ENCODE measurements at places on chromosomes 7 and 10.

GRCh38 chr10:127715249-127715648 lies 21.7 kb upstream of the FOXI2 start:
- DNase-seq, result no peak
- H3K4me3 ChIP-seq, result no peak overlapping the region
- peaks cover 17% of the 10 kb centered on the region for H3K27me3 ChIP-seq
- no peaks in the 10 kb centered on the region for H3K4me1 ChIP-seq
- no peak overlapping the region for H3K27ac ChIP-seq

DNA sequence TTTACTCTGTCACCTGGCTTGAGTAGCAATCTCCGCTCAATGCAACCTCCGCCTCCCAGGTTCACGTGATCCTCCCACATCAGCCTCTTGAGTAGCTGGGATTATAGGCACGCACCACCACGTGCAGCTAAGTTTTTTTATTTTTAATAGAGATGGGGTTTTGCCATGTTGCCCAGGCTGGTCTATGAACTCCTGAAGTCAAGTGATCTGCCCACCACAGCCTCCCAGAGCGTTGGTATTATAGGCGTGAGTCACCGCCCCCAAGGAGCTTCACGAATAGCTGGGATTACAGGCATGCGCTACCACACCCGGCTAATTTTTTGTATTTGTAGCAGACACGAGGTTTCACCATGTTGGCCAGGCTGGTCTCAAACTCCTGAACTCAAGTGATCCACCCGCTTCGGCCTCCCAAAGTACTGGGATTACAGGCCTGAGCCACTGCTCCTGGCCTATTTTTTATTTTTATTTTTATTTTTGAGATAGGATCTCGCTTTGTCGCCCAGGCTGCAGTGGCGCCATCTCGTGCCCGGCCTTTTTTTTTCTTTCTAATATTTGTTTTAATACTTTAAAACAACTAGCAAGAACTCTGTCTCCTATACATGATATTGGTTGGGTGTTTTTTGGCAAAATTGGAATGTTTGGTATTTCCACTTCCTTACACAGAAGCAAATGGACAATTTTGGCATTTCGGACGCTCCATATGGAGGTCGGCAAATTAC lies 1.1 kb downstream of the EFCAB10 start:
- H3K4me3 ChIP-seq, result no peak overlapping the region
- no peak overlapping the region for H3K27ac ChIP-seq
- peaks cover 21% of the 10 kb centered on the region for H3K27me3 ChIP-seq
- no peaks in the 10 kb centered on the region for H3K36me3 ChIP-seq
- peaks cover 8% of the 10 kb centered on the region for H3K4me1 ChIP-seq

GRCh38 chr7:29843093-29843492 lies 36.8 kb downstream of the WIPF3 start:
- no peaks in the 10 kb centered on the region for H3K4me1 ChIP-seq
- no peaks in the 10 kb centered on the region for H3K36me3 ChIP-seq
- no peak for DNase-seq
- H3K27ac ChIP-seq, result no peak overlapping the region
- H3K27me3 ChIP-seq, result peaks cover 31% of the 10 kb centered on the region
- H3K4me3 ChIP-seq, result no peak overlapping the region

GRCh38 chr7:20114468-20114867 lies 102.7 kb downstream of the MACC1 start:
- no peak overlapping the region for H3K4me3 ChIP-seq
- no peaks in the 10 kb centered on the region for H3K36me3 ChIP-seq
- H3K27ac ChIP-seq, result no peak overlapping the region
- no peaks in the 10 kb centered on the region for H3K27me3 ChIP-seq
- no peaks in the 10 kb centered on the region for H3K4me1 ChIP-seq

DNA sequence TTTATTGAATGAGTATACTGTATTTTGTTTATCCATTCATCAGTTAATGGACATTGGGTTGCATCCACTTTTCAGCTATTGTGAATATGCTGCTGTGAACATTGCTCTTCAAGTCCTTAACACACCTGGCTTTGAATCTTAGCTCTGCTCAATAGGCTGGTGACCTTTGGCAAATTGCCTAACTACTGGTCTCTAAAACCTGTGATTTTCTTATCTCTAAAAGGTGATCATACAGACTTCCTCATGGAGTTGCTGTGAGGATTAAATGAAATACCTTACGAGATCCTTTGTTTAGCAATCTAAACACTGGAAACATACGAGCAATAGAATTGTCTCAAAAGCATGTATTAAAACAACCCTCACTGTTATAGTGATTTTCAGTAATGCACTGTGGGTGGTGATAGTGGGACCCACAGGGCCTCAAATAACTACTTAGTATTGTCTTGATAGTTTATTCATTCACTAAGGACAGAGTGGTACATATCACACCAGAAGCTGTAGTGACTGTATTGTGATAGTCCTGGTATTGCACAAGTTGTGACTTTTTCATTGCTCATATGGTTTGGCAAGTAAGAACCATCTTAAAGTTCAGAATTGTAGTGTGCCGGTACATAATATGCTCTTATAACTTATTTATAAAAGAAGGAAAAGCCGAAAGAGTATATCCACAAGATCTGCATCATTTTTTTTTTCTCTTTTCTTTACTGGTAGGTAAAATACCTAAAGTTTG lies 257.6 kb downstream of the EXOC4 start:
- no peak overlapping the region for H3K27ac ChIP-seq
- peaks cover 4% of the 10 kb centered on the region for H3K36me3 ChIP-seq
- H3K4me3 ChIP-seq, result no peak overlapping the region
- no peak for DNase-seq
- no peaks in the 10 kb centered on the region for H3K27me3 ChIP-seq

DNA sequence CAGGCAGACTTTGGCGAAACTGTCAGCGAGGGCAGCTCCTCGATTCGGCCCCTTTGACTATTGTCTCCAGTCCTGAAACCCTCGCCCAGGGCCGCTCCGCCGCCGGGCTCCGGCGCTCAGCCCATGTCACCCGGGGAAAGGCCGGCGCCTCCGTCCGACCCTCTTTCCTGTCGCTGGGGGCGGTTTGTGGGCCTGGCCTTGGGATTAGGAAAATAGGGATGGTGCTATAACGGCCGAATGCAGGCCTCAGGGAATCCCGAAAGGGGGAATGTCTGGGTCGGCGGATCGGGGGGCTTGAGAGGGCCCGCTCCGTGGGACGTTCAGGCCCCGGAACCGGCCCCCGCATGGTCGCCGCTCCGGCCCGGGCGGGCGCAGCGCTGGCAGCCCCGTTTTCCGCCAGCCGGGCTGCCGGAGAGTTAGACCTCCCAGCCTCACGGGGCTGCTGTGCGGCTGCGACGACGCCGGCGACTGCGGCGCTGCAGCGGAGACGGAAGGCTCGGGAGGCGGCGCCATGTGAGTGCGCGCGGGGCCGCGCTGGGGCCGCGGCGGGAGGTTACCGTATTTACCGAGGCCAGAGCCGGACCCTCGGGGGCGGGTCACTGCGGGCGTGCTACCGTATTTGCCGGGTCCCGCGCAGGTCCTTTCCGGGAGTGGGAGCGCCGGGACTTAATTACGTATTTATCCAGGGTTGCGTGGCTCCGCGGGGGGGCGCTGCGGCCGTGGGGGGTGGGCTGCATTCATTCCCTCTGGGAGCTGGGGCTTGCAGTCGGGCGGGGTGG lies 25.9 kb downstream of the ZNF775 start:
- H3K4me3 ChIP-seq, result peak overlapping the region; percentile 96
- H3K27me3 ChIP-seq, result no peaks in the 10 kb centered on the region
- peaks cover 35% of the 10 kb centered on the region for H3K4me1 ChIP-seq
- peaks cover 19% of the 10 kb centered on the region for H3K36me3 ChIP-seq
- DNase-seq, result peak; percentile 64
- H3K27ac ChIP-seq, result peak overlapping the region; percentile 92

GRCh38 chr10:124827474-124827873 lies 25.9 kb downstream of the ABRAXAS2 start:
- H3K36me3 ChIP-seq, result peaks cover 54% of the 10 kb centered on the region
- no peaks in the 10 kb centered on the region for H3K27me3 ChIP-seq
- H3K4me3 ChIP-seq, result no peak overlapping the region
- DNase-seq, result no peak
- H3K4me1 ChIP-seq, result no peaks in the 10 kb centered on the region
- H3K27ac ChIP-seq, result no peak overlapping the region

GRCh38 chr10:75544386-75544785 lies 113.0 kb downstream of the LRMDA start:
- no peak for DNase-seq
- H3K4me1 ChIP-seq, result no peaks in the 10 kb centered on the region
- no peak overlapping the region for H3K27ac ChIP-seq
- H3K4me3 ChIP-seq, result no peak overlapping the region
- H3K36me3 ChIP-seq, result no peaks in the 10 kb centered on the region

GRCh38 chr10:58980826-58981415 lies 195.5 kb upstream of the PHYHIPL start:
- no peaks in the 10 kb centered on the region for H3K4me1 ChIP-seq
- H3K27me3 ChIP-seq, result no peaks in the 10 kb centered on the region
- H3K27ac ChIP-seq, result no peak overlapping the region
- H3K4me3 ChIP-seq, result no peak overlapping the region
- DNase-seq, result no peak

DNA sequence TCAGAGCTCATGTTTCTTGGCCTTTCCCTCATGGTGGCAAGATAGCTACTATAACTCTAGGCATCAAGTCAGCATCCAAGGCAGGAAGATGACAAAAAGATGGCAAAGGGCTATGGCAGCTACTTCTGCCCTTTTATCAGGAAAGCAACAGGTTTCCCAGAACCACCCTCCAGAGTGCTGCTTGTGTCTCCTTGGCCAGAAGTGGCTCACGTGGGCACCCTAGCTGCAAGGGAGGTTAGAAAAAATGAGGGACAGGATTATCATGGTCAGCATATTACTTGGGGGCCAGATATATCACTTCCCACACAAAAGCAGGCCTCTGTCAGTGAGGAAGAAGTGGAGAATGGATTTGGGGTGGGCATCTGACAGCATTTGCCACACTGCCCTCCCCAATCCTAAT lies 24.3 kb upstream of the C10orf105 start:
- no peaks in the 10 kb centered on the region for H3K27me3 ChIP-seq
- no peak overlapping the region for H3K27ac ChIP-seq
- peak overlapping the region; percentile 61 for H3K4me3 ChIP-seq
- H3K4me1 ChIP-seq, result peaks cover 96% of the 10 kb centered on the region

- H3K36me3 ChIP-seq, result no peaks in the 10 kb centered on the region
- no peak overlapping the region for H3K27ac ChIP-seq
- H3K27me3 ChIP-seq, result peaks cover 42% of the 10 kb centered on the region
- DNase-seq, result no peak
- H3K4me1 ChIP-seq, result no peaks in the 10 kb centered on the region
Observed at GRCh38 chr7:45687721-45688120, 113.6 kb downstream of the ADCY1 start.

DNA sequence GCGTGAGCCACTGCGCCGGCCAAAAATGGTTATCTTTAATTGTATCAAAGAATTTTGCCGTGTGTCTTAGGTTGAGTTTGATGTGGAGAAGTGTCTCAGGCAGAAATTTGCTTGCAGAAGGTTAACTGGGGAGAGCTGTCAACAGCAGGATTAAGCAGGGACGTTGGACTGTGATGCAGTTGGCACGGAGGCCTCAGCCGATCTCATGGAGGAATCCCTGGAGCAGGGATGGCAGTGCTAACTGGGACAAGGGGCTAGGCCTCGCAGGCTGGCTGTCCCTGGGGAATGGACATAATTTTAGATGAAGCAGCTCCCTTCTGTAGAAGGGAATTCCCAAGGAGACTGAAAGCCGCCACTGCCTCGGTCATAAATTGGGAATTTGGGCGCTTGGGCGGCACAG lies 12.3 kb upstream of the KIF5B start:
- H3K27me3 ChIP-seq, result peaks cover 1% of the 10 kb centered on the region
- DNase-seq, result no peak
- no peaks in the 10 kb centered on the region for H3K4me1 ChIP-seq
- no peaks in the 10 kb centered on the region for H3K36me3 ChIP-seq

GRCh38 chr10:122884166-122884565 lies 4.8 kb upstream of the FAM24B start:
- H3K36me3 ChIP-seq, result peaks cover 9% of the 10 kb centered on the region
- no peaks in the 10 kb centered on the region for H3K27me3 ChIP-seq
- H3K27ac ChIP-seq, result no peak overlapping the region
- DNase-seq, result no peak

GRCh38 chr7:44990109-44991023 lies 9.6 kb upstream of the CCM2 start:
- DNase-seq, result no peak
- H3K27ac ChIP-seq, result no peak overlapping the region
- no peaks in the 10 kb centered on the region for H3K27me3 ChIP-seq
- H3K4me3 ChIP-seq, result no peak overlapping the region

DNA sequence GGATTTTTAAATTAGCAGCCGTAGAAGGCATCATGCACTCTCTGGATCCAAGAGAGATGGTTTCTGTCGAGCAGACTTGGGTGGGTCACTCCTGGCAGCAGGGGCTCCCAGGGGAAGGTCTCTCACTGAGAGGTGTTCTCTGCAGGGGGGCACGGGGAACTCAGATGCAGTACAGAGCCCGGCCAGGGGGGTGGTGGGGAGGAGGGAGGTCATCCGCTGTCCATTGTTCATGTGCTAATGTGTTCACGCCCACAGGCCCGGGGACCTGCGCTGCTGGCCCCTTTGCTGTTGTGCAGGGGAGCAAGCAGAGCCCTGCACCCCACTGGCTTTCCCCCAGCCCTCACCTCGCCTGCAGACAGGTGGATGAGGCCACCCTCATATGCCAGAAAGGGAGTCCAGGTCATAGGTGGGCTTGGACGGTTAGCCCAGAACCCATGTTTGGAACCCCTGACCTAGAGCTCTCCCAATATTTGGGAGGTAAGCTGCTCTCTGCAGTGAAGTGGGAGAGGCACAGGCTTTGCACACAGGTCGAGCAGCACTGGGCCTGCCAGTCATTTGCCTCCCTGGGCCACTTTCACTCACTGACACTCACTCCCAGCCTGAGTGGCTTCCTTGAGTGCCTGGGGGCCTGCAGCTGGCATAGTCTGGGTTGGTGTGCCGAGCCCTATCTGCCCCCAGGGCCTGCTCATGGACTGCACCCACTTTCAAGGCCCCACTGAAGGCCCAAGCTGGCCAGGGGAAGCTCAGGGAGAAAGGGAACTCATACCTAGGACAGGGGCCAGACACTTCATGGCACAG lies 12.6 kb upstream of the TBRG4 start:
- DNase-seq, result no peak
- H3K4me1 ChIP-seq, result peaks cover 14% of the 10 kb centered on the region
- peak overlapping the region; percentile 76 for H3K27ac ChIP-seq
- no peak overlapping the region for H3K4me3 ChIP-seq

DNA sequence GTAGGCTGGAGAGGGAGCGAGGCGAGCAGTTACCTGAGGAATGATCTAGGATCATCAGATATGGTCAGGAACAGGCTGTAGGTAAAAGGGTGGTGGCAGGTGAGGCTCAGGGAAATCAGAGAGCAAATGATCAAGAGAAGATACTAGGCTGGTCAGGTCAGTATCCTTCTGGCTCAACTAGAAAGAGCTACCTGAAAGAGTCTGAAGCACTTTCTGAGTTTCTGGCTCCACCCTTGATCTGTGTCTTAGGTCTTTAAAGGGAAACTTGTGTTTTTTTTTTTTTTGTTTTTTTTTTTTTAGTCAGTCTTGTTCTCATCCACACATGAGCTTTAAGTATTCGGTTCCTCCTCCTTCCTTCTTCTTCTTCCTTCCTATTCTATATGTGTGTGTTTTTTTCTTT lies 10.5 kb downstream of the ADAM22 start:
- no peak for DNase-seq
- no peaks in the 10 kb centered on the region for H3K36me3 ChIP-seq
- peaks cover 10% of the 10 kb centered on the region for H3K4me1 ChIP-seq
- H3K27me3 ChIP-seq, result no peaks in the 10 kb centered on the region
- H3K4me3 ChIP-seq, result no peak overlapping the region

GRCh38 chr10:24916365-24916764 lies 36.0 kb downstream of the PRTFDC1 start:
- no peak for DNase-seq
- peaks cover 28% of the 10 kb centered on the region for H3K4me1 ChIP-seq
- H3K36me3 ChIP-seq, result no peaks in the 10 kb centered on the region
- H3K27me3 ChIP-seq, result no peaks in the 10 kb centered on the region

All from central memory CD8-positive, alpha-beta T cell (primary cell).